ENCODE measurements at places on chromosomes 6 and 20.

- DNase-seq = peak; percentile 97
These were observed 538 bp downstream of the FERMT1 start for GRCh38 chr20:6122111-6122872.

DNA sequence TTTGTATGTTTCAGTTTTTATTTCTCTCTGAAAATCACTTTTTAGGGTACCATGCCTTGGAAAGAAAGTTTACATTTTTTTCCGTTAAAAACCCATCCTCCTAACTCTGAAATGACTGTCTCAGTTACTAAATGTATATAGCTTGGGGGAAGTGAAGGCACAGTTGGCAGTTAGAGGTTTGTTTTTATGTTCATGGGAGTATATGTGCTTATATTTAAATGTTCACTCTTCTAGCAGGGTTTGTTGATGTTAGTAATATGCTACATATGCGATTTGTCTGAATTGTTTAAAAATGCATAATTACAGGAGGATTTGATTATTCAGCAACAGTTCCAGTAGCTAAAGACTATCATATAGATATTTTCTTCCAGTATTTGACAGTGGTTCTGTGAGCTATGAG is 31.1 kb downstream of the CDKAL1 start:
- no peak for DNase-seq

DNA sequence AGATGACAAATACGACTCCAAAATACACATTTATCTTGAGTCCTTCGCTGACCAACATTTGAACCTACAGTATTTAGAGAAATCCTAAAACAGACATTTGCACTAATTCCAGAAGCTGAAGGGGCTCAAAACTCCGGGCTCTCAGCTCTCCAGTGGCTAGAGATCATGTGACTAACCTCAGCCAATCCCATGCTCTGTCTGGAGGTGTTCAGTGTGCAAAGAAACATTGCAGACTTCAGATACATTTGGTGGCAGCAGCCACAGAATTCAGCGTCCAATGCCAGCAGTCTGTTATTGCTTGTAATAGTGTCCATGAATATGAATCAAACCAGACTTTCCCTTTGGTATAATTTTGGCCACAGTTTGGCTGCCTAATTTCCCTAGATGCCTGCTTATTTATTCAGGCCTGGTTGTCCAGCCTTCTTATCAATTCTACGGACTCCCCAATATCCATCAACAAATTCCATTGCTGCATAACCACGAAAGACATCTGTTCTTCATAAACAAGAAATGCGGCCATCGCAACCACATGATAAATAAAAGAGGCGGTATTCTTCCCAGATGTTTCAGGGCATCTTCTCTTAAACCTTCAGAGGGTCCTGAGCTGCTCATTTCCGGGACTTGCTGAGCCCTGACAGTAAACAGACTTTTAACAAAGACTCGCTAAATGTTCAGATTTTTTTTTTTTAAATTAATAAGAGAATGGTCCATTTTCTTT is 14.5 kb upstream of the CYP24A1 start:
- no peak for DNase-seq

- peak; percentile 17 for DNase-seq
These were observed 181.0 kb downstream of the TRIM27 start for GRCh38 chr6:28742668-28743270.

DNA sequence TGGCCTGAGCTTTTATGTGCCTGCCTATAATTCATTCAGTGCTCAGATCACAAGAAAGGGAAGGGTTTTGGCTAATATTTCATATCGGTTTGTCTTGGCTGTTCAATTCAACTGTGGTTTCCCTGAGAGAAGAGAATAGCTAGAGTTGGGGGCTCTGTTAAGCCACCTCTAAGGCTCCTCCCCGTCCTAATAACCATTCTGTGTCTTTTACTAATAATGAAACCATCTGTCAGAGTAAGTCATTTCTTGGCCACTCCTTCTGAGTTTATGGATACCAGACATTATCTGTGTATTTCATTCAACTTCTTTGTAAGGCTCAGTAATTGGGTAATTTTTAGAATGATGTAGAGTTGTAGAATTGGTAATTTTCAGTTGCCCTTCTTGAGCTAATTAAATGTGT is 5.2 kb downstream of the STX11 start:
- no peak for DNase-seq

GRCh38 chr6:100473182-100473581 is 8.5 kb upstream of the SIM1 start:
- DNase-seq = no peak

DNA sequence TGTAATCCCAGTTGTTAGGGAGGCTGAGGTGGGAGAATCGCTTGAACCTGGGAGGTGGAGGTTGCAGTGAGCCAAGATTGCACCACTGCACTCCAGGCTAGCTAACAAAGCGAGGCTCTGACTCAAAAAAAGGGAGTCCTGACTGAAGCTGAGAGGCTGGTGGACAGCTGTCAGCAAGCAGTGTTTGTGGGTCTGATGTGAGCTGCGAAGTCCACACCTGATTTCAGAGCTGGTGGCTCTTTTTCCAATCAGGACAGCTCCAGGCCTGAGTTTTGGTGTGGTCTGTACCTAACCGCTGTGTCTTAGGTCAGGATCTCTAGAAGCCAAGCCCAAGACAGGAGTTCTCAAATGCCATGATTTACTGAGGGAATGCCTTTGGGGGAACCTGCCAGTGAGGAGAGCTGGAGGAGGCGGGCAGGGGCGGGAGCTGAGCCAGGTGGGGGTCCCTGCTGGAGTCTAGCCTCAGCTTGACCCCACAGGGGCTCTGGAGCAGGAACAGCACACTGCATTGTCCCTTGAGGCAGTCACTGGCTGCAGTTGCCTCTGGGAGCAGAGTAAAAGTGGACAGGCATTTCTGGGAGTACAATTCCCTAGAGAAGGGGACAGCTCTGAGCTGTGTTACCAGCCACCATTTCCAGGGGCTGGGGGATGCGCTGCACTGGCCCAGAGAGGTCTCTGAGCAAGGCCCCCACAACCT is 5.0 kb downstream of the GFRA4 start:
- DNase-seq = no peak

GRCh38 chr6:51268666-51269065 is 450.0 kb downstream of the TFAP2B start:
- DNase-seq = no peak

GRCh38 chr6:15573384-15573783 is 89.4 kb downstream of the DTNBP1 start:
- no peak for DNase-seq

DNA sequence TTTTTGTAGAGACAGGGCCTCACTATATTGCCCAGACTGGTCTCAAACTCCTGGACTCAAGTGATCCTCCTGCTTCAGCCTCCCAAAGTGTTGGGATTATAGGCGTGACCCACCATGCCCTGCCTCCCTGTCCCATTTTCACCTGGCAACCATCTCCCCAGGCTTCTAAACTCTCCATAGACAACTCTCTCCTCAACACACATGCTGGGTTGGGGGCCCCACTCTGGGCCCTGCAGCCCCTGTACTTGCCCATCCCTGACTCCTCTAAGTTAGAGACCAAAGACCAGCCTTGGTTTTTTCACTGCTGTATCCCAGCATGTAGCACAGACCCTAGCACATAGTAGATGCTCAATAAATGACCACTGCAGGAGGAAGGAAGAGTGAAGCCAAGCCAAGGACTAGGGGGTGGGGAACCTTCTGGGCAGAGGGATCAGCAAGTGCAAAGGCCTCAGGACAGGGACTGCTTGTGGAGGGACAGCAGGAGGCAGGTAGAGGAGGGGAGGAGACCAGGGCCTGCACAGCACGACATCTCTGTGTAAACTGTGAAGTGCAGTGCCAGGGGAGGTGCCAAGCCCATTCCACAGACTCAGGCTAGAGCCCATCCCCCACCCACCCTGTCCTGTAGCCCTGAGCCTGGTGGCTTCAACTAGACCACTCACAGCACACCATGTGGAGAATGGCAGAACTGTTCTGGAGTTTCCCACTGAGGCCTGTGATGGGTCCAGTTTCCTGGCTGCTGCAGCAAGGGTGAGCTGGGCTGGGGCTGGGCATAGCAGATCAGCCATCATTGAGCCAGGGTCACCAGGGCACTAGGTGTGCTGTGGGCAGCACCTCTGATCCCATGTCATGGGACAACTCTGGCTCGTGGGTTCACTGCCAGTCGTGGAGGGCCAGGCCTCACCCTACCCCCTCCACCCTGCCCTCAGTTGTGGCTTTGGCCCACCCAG is 3.4 kb upstream of the SRC start:
- DNase-seq = no peak

DNA sequence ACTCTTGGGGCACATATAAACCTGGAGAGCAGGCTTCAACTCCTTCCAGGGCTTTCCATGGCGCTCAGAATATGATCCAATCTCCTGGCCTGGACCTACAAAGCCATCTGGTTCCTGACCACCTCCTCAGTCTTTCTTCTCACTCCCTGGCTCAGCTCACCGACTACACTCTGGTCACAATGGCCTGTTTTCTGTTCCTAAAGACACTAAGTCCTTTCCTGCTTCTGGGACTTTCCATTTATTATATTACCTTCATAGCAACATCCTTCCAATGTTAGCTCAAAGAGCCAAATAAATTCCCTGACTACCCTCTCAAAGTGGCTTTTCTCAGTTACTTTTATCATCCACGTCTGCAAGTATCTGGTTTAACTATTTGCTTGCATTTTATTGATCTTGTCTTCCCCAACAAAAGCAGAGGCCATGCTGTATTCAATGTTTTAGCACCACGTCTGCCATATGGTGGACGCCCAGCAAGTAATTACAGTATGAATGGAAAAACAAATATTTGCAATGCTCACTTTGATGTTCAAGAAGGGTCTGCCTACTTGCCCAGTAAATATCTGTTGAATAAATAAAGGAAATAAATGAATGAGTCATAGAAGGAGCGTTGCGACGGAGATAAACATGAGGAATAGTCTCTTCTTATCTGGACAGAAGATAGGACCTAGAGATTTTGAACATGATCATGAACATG is 328.4 kb downstream of the ESR1 start:
- DNase-seq = no peak

- peak; percentile 72 for DNase-seq
These were observed 69.5 kb downstream of the LCA5 start for GRCh38 chr6:79467716-79468115.

DNA sequence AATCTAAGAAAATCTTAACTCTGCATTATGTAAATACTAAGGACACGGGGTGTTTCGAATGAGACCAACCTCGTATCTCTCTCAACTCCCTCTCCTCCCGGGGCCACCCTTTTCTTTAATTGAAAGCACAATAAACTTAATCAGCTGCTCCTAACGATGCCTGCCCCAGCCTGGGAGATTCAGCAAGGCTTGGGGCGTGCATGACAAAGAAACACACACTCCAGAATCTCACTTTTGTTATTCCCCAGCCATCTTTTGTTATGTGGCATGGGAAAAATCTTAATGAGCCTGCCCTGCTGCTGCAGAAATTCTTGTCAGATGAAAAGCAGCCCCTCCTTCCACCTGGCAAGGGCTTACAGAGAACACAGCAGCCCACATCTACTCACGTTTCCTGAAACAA is 117.4 kb downstream of the TTLL2 start:
- DNase-seq = peak; percentile 73

DNA sequence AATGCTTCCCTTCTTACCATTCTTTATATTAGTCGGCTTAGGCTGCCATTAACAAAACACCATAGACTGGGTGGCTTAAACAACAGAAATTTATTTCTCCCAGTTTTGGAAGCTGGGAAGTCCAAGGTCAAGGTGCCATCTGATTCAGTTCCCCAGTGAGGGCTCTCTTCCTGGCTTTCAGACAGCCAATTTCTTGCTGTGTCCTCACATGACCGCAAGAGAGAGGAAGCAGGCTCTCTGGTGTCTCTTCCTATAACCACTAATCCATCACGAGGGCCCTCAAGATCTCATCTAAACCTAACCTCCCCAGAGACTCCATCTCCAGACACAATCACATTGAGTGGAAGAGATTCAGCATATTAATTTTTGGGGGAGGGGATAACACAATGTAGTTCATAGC is 193.0 kb upstream of the SGK1 start:
- no peak for DNase-seq

- no peak for DNase-seq
These were observed 132.6 kb downstream of the LCA5 start for GRCh38 chr6:79404677-79405076.

DNA sequence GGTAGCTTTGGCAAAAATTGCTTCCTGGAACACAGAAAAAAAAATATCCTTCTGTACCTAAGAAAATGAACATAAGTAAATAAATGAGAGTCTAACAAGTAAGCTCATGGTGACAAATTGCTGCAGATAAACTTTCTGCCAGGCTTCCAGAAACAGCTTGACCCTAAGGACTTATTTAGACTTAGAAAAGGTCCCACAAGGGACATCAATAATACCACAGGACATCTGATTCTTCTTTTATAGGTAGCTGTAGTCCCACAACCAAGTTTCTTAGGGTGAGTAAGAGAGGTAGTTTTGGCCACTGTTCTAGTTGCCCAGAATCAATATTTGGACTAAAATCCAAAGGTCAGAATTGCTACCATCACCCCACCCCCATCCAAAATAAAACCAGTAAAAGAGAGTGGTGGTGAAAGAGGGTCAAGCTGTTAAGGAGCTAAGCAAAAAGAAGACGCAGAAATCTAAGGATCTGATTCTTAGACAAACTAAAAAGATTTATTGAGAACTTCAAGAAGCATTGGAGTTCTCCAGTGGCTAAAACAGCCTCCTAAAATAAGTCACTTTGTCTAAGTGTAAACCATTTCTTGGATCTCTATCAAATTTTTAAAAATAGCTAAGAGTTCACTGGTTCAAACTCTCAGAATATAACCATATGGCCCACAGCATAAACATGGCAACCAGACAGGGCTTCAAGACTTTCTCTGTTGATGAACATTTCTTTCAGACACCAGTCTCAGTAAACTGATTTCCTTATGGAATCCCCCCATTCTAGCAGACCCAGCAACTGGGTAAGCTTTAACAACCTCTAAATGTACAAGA is 180.6 kb downstream of the PTPRK start:
- no peak for DNase-seq

GRCh38 chr20:53017206-53017605 is 45.0 kb downstream of the TSHZ2 start:
- DNase-seq = peak; percentile 62

- no peak for DNase-seq
These were observed 5.0 kb upstream of the COX4I2 start for GRCh38 chr20:31632548-31633338.

GRCh38 chr6:47352194-47352920 is 42.7 kb upstream of the TNFRSF21 start:
- DNase-seq = no peak

GRCh38 chr6:21001736-21002135 is 467.5 kb downstream of the CDKAL1 start:
- DNase-seq = no peak

Measured in trophoblast cell (in vitro differentiated cells and primary cell).